ENCODE measurements at places on chromosomes 11 and 22.
A peak's percentile ranks its signal among the peaks of the same experiment; 100 is the strongest.

DNA sequence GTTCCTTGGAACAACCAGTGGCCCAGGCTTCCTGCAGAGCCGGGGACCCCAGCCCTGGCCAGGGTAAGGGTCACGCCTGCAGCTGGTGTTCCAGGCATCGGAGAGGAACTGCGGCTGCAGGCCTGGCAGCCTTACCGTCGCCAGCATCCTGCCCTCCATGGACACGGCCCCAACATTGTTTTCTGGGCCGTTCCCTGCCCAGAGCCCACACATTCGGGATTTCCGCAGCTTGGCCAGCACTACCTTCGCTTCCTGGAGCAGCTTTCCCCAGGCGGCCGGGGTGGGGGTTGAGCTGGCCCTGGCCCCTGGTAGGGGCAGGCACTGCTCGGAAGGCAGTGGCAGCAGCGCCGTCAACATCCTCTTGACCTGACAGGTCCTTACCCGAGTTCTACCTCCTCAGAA, 17.7 kb downstream of the TXN2 start:
- no peak for DNase-seq

- no peak for DNase-seq
Observed at GRCh38 chr22:22897091-22897490, 9.5 kb downstream of the IGLL5 start.

DNA sequence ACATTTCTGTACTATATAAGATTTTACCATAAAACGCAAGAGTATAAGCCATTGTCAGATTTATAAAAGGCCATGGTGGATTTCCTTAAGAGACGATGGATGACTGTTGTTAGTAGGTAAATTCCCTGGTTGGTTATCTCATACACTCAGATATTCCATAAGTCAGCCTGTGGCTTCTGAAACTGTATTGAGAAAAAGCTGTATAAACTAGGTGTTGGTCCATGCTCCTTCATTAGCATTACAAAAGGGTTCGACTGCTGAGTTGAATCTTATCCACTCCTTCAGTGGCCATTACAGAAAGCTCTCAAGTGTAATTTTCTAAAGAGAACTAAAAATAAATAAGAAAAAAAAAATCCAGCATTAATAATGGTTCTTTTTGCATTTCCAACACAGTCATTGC, 5.3 kb downstream of the GRAP2 start:
- DNase-seq = no peak

- no peak for DNase-seq
Observed at GRCh38 chr11:80379620-80380278, 938.9 kb upstream of the TENM4 start.

GRCh38 chr11:110474578-110474977, 44.8 kb downstream of the FDX1 start:
- DNase-seq = no peak

DNA sequence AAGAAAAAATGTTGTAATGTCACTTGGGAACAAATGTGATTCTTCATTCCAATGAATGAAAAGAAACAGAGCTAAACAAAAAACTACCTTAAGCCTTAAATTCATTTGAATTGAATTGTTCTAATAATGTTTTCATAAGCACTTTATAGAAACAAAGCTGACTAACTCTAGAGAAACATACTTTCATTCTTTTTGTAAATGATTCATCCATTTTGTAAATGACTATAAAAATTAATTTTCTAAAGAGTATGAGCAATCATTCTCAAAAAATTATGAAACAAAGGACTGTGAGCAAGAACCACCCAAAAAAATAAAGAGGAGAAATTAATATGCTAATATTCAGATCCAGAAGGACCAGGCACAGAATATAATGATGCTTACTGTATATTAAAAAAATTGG, 986.5 kb upstream of the CHORDC1 start:
- no peak for DNase-seq

DNA sequence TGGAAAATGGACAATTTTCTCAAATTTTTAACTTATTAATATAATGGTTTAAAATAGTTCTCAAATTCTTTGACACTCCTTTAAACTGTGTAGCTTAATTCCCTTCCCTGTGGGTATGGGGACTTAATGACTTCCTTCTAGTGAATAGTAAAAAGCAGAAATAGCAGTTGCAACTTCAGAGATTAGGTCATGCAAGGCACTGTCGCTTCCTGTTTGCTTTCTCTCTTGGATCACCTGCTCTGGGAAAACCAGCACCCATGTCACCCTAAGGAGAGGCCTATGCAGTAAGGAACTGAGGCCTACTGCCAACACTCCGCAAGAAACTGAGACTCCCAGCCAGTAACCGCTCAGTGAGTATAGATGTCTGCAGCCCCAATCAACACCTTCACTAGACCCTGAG, 5.5 kb upstream of the PANX3 start:
- no peak for DNase-seq

GRCh38 chr11:58992489-58992888, 53.2 kb downstream of the GLYATL1 start:
- DNase-seq = no peak

DNA sequence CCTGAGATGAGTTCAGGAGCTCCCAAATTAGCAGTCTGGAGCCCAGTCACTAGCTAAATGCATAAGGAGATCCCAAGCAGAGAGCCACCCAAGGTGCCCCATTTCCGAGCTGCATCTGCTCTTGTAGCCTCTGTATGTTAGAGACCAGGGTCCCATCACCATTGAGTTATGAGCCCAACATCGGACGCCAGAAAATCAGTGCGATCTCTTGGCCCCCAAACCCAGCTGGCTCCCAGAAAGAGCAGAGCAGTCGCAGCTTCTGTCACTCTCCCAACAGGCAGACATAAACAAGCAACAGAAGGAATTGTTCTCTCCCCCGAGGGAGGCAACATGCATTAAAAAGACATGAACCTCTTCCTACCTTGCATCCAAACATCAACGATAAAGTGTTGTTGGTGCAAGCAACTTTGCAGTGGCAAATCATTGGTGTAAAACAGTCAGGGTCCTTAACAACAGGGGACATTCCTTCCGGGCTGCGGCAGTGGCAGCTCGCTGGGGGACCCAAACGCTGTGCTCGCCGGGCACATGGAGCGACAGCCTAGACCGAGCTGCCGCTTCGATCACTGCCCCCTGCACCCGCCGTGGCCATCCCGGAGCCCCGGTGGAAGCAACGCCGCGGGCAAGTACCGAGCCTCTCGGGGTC, 907.1 kb downstream of the DLG2 start:
- DNase-seq = no peak

- DNase-seq = no peak
Observed at GRCh38 chr11:107951155-107951554, 22.9 kb downstream of the RAB39A start.

- DNase-seq = peak; percentile 44
Observed at GRCh38 chr11:72684236-72684912, 10.2 kb upstream of the PDE2A start.

- no peak for DNase-seq
Observed at GRCh38 chr22:26466196-26466595, 17.4 kb downstream of the HPS4 start.

GRCh38 chr22:42217019-42217751, 53.3 kb downstream of the TCF20 start:
- no peak for DNase-seq

- DNase-seq = no peak
Observed at GRCh38 chr11:118870396-118871343, 13.0 kb upstream of the CXCR5 start.

DNA sequence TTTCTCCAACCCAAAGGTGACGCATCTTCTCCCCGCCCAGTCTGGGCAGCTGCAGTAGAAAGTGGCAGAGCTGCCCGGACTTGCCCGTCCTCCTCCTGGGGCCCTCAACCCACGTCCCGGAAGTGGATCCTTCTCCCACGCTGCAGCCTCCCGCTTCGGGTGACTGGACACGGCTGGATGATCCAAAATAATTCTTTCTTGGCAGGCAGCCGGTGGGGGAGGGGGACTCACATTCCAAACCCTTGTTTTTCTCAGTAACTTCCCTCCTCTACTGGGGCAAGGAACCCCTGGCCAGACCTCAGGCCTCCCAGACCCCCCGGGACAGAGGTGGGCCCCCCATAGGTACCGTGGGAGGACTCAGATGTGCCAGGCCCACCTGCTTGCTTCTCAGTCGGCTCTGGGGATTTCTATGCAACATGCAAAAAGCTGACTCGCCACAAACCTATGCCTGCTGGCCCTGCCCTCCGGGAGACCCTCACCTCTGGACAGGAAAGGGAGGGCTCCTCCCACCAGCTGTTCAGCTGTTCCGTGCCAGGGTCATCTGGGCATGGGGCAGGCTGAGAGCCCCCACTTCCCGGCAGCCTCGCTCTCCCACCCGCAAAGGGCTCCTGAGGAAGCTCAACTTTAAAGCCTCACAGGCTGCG, 1.4 kb downstream of the PLXNB2 start:
- DNase-seq = peak; percentile 66

DNA sequence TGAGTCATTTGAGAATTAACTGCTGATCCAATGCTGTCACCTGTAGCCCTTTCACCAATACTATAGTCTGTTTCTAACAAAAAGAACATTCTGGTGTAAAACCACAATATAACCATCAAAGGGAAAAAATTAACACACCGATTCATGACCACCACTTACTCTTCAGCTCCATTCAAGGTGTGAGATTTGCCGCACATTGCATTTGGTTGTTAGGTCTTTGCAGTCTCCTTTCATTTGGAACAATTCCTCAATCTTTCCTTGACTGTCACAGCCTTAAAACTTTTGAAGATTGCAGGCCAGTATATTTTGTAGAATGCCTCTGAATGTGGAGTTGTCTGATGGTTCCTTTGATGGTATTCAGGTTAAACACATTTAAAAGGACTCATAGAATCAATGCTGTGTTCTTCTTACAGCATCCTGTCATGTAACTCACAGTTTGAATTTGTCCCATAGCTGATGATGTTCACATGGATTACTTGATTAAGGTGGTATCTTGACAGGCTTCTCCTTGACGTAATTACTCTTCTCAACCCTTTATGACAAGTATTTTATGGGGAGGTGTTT, 63.6 kb downstream of the TNRC6B start:
- DNase-seq = no peak

Measured in HCT116 (cell line).